A172 (cell line): ENCODE measurements at places on chromosomes 1 and 21. TPM values are rescaled to one million over a fixed set of nuclear protein-coding genes. Genes with fewer than 3 reads are reported as not detected.

DNA sequence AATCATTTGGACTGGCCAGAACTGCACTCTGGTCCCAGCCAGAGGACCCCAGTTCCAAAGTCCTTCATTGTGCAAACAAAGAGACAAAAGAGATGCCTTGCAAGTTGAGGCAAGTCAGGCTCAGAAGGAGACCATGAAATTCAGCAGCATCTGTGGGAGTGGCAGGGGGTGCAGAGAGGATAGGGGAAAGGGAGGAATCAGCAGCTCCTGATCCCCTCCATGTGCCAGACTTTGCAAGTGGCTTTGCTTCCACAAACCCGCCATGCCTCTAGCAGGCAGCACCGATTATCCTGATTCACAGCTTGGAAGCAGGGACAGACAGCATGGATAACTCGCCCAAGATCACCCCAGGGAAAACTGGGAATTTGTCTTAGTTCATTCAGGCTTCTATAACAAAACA, 2.1 kb upstream of the CAPN9 start:
- DNase-seq = no peak

GRCh38 chr1:27562534-27563340, 41.2 kb downstream of the AHDC1 start:
- DNase-seq = no peak

DNA sequence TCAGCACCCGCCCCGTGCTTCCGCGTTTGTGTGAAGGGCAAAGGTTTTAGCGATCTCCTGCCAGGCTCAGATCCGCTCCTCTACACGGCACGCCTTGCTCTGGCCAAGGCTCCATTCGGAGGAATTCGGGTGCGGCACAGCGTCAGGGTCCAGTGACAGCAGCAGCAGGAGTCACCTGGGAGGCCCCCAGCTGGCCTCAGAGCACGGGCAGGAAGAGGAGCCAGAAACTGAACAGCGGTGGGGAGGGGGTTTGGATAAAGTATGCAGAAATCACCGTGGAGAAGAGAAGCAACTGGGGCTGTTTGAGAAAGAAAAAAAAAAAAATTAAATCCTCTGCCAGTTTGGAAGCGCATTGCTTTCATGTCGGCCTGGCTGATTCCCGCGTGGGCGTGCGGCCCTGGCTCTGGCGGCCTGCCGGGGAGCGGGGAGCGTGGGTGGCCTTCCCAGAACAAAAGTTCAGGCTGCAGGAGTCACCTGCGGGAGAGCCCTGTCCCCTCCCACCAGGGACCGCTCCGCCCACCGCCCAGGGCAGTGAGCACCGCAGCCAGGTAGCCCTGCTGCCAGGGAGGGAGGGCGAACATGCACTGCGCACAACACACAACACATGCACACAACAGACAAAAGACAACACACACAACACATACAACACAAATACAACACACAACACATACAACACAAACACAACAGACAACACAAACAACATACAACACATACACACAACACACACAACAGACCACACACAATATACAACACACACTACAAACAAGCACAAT, 107.6 kb downstream of the ETS2 start:
- no peak for DNase-seq

GRCh38 chr21:29219165-29219770, 79.5 kb upstream of the BACH1 start:
- no peak for DNase-seq

DNA sequence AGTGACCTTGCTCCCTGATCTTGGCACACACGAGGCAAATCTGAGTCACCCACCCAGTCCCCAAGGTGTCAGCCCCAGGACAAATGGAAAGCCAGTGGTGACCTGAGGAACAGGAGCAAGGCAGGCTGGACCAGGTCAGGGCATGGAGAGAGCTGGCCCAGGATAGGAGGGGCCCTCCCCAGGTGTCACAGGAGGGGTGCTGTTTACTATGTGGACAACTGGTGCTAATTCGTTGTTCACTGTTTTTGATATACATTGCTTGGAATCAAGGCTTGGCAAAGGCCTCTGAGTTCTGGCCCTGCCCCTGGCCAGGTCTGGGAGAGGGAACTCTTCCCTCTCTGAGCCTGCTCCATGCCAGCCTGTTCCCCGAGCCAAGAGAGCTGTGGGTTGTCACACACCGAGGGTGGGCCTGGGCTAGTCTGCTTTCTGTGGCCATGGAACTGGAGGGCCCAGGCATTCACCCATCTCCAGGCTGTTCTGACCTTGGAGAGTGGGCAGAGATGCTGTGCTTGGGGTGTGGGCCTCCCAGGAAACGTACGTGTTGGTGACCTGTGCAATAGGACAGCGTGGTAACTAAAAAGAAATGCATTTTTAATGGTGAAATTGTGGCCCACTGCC, 41.8 kb downstream of the CRYAA start:
- DNase-seq = no peak

DNA sequence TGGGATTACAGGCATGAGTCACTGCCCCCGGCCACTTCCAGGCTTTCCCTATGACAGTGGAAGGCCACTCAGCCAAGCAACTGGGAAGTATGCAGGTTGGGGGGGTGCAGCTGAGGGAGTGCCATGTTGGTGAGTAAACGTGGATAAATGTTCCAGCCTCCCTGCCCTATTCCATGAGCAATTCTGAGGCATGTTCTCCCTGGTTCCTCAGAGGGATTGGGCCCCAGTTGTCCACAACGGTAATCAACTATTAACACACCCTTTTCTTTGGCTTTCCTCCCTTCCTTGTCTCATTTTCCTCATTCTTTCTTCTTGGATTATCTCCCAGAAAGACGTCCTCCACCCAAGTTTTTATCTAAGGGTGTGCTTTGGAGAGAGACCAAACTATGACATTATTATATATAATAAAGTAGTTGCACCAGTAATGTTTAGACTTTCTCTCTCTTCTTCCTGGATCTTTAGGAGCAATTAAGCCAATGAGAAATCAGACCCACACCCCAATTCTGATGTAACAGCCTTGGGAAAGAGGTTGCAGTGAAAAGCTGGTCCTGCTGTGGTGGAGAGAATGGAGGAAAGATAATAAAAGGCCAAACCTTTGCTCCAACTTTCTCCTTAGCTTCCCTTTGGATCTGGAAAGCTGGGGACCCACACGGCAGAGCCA, 6.8 kb upstream of the SLAMF9 start:
- peak; percentile 97 for DNase-seq

DNA sequence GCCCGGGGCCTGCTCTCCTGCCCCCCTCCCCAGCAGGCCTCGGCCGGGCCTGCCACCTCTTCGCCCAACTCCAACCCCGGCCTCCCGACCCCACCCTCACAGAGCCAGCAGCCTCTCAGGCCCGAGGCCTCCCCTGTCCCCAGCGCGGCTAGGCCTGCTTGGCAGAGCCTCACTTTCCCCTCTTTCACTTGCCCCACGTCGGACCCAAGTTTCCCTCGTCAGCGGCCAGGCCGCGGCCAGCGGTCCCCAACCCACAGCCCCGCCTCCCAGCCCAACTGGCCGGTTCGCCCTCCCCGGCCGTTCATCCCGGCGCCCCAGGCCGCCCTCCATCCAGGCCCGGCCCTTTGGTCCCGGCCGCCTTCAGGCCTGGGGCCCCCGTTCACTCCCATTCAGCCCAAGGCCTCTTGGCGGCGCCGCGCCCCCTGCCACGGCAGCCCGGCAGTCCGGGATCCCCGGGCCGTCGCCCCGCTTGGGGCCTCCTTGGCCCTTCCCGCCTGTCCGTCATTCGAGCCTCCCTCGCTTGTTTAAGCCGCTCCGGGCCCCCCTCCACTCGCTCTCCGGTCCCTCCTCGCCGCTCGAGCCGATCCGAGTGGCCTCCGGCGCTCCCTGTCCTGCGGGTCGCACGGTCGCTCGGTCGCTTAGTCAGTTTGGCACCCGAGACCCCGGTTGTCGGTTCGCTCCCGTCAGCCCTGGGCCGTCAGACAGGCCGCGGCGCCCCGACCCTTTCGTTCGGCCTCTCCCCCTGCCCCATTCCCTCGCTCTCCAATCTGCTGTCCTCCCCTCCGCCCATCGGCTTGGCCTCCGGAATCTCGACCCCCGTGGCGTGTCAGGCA, 1.4 kb downstream of the LRRC41 start:
- no peak for DNase-seq

GRCh38 chr1:101506541-101507164, 269.8 kb downstream of the S1PR1 start:
- DNase-seq = peak; percentile 27

- no peak for DNase-seq
Measured at GRCh38 chr1:166184012-166184411, 17.2 kb upstream of the FAM78B start.

DNA sequence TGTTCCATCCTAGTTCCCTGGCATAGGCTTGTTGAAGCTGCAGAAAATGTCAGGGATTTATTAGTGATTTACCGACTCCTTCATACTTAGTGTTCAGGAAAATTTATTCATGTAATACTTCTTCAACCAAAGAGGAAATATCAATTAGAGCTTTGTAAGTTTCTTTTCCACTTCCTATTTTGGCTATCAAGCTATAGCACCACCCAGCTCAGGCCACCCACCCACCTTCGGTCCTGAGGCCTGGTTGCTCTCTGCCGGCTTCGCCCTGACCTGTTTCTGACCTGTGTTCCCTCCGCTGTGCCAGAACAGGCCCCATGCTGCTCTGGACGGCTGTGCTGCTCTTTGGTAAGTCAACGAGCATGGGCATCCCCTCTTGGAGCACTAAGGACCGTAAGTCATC, at the start of gene FCRL6:
Gene FCRL6 (plus strand): TSS at position 250 of the 400 bp plus-strand sequence. CDS start 65 bp downstream, at position 315.
- no peak for DNase-seq

GRCh38 chr1:214816603-214817002, 213.6 kb downstream of the CENPF start:
- no peak for DNase-seq

- no peak for DNase-seq
Measured at GRCh38 chr21:16742741-16743140, 770.1 kb upstream of the CXADR start.

DNA sequence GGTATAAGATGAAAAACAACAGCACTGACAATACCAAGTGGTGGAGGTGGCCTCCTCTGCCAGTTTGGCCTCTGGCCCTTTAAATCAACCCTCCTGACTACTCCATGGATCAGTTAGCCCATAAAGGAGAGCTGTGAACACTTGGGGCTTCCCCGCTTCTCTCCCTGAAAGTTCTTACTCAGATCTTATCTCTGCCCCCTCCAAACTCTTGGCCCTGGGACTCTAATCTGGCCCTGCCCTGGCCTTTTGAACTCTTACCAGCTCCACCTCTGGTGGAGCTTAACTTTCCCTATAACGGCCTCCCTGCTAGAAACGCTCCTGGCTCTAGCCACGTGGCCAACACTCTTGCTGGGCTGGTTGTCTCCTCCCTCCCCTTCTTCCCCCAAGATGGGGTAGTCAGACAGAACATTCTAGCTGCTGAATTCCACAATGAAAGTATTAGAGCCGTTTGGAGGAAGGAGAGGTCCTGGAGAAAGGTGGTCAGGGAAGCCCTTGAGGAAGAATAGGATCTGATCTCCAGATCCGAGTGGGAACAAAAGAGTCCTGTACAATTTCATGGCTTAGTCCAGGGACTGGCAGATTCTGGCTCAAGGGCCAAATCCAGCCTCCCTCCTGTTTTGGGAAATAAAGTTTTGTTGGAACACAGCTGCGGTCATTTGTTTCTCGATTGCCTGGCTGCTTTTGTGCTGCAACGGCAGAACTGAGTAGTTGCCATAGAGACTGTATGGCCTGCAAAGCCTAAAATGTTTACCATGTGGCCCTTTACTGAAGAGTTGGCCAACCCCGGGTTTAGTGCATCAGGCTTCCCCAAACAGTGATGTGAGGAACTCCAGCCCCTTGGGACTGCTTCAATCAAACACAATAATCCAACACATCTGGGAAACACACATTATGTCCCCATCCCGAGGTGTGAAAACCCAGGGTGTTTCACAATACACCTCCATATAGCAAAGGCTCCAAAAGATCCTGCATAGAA, 9.5 kb upstream of the PIGR start:
- no peak for DNase-seq

- DNase-seq = no peak
Measured at GRCh38 chr21:19981938-19982337, 1016.3 kb upstream of the NCAM2 start.

DNA sequence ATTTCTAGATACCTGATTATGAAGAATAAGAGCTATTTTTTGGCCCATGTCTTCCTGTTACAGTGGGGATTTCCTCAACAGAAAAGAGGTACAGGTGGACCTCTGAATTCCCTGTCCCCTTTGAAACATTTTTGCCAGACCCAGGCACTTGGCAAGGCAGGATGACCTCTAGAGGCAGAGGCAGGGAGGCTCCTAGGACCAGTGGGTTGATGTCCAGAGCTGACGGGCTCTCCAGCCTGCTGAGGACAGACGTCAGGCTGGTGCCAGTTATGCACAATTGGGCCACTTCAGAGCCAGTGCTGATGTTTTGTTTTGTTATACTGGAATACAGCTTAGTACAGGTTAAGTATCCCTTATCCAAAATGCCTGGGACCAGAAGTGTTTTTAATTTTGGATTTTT, 18.5 kb upstream of the A3GALT2 start:
- DNase-seq = no peak

- DNase-seq = no peak
Measured at GRCh38 chr1:53484705-53485477, 25.7 kb downstream of the DMRTB1 start.

DNA sequence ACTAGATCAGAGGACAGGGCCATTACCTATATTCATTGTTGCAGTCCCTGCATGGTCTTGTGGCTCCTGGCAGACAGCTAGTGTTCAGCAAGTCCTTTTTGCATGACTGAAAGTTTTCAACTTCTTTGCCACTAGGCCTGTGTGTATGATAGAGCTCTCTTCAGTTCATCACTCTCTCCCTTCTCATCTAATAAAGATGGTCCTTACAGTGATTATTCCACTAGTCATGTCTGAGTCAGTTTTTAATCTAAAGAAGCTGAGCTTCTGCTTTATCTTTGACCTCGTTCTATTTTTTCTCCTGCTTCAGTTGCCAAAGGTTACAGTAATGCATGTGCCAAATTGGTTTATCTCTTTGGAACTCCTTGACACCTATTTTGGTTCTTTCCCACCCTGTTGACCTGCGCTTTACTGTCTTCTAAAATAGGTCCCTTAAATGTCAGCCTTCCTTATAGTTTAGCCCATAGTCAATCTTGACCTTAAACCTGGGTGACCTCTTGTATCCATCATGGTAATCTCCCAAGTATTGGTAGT, 6.4 kb downstream of the CXADR start:
- DNase-seq = no peak

DNA sequence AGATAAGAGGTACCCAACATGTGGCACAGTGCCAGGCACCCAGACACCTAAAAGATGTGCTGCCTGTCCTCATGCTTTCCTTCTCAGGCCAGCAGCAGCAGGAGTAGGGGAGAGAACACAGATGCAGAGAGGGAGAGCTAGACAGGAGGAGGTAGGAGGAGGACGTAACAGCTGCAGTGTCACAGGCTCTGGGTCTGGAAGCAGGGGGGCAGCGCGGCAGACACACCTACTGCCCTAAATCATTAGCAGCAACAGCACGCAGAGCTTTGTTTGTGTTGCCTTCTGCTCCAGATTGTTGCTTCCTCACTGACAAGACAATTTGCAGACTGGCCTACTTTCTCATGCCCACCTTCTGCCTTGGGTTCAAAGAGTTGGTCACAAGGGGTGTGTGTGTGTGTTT, 196.7 kb upstream of the DAB1 start:
- DNase-seq = no peak

GRCh38 chr1:153168686-153169085, 18.0 kb upstream of the SPRR2G start:
- DNase-seq = no peak

Gene LEMD1
- 0.36 and 0.60 TPM in 2 replicates for total RNA-seq

Gene CDCA8
- total RNA-seq = 16.0 and 22.5 TPM in 2 replicates

Gene ADAMTS5
- total RNA-seq = 0.02 and 0.10 TPM in 2 replicates

Gene NBPF6
- total RNA-seq = not detected in 2 replicates

Gene NMNAT2
- 3.0 and 3.1 TPM in 2 replicates for total RNA-seq

Gene PCP4
- total RNA-seq = 0.67 TPM in 1 of 2 replicates, not detected in the other

Gene SPRR1B
- total RNA-seq = not detected in 2 replicates

Gene KRTAP10-11
- not detected in 2 replicates for total RNA-seq

Gene SMCP
- total RNA-seq = not detected in 2 replicates
